ENCODE measurements at places on chromosomes 5 and 9.

GRCh38 chr5:172678902-172679301 lies 37.8 kb downstream of the NEURL1B start:
- DNase-seq = no peak

DNA sequence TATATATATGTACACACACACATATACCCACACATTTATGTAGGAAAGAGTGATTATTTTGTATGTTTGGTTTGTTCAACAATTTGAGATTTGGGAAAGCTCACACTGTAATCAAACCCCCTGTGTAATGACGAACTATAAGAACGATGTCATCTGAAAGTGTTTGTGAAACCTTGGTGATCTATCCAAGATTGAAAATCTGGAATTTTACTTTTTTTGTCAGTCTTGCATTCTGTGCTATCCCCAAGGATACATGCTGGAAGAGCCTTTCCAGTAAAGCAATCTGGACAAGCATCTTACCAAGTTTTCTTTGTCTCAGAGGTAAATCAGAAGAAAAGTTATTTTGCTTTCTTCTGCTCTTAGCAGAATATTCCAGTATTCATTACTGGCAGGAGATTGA lies 23.3 kb downstream of the SGCD start:
- no peak for DNase-seq

DNA sequence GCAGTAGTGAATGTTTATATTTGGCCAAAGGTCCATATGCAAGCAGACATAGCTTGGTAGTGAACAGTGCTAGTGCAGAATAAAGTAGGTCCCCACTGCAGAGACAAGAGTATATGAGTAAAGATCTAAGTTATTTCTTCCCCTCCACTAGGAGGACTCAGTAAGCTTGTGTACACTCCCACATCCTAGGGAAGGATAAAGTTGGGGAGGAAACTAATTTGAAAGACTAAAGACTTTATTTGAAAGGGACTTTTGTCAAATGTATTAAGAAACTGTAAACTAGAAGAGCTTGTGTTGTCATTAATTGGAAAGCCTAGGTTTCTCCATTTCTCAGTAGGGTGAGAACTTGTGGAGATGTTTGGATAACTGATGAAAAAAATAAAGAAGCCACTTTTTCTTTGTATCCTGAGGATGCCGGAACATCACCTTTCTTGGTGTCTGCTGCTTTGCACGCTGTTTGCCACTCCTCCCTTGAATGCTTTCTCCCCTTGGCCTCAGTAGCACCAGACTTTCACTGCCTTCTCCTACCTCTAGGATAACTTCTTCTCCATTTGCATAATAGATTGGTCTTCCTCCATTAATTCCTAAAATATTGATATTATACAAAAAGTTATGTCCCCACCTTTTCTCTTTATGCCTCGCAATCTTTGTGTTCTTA lies 329.0 kb downstream of the PARP8 start:
- DNase-seq = no peak

DNA sequence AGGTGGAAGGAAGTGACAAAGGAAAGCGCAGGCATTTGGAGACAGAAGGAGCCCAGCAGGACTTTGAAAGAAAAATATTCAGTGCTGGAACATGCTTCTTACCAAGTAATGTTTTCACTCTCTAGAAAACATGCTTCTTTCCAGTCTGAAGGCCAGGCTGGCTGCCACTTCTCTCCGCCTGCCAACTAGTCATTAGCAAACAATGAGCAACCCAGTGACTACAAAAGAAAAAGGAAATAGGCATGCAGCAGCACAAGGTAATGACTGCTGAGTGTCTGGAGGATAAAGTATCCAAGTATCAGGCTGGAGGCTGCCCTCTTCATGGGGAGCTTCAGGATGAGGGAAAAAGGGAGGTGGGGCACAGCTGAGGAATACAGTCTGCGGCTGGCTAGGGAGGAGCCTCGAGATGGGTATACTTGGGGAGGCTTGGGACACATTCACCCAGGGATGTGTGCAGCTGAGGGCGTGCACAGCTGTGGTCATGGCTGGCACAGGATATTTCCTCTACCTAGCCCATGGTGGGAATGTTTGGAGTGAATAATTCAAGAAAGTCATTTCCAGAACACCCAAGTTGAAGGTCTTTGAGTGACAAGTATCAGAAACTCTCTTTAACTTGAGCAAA lies 161.5 kb upstream of the KIF2A start:
- DNase-seq = peak; percentile 42

- DNase-seq = no peak
Measured at GRCh38 chr9:133071484-133072150, 9.8 kb downstream of the CEL start.

DNA sequence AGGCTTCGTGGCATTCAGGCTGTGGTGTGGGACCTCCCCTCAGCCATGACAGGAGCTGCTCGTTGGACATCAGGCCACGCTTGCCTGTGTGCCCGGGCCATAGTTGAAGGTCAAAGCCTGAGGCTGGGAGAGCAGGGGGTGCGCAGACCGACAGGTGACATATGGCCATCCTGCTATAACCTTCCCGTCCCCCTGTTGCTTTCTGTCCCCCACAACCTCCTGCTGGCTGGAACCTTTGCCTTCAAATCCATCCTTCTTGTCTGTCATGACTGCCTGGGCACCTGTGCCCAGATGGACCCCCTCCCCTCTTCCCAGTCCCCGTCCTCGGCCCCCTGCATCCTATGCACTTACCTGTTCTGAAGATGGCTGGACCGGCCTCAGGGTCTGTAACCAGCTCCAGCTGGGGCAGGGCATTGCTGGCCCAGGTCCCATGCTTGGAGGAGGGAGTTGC lies 83.2 kb downstream of the WNK2 start:
- no peak for DNase-seq

DNA sequence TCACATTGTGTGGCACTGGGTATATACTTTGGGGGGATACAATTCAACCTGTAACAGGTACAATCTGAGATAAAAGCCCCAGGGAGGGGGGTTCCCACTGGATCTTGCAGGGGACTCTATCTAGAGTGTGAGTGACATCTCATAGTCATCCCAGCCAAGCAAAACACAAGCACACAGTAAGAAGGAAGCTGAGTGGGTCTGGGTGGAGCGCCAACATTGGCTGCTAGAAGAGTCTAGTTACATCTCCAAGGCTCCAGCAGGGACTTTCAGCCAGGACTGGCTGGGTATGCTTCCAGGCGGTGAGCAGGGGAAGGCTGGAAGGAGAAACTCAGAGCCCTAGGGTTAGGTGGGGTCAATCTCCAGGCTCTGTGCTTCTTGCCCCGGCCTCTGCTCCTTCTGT lies 53.0 kb downstream of the IL31RA start:
- DNase-seq = peak; percentile 49

GRCh38 chr5:158995694-158996173 lies 104.0 kb downstream of the EBF1 start:
- peak; percentile 16 for DNase-seq

DNA sequence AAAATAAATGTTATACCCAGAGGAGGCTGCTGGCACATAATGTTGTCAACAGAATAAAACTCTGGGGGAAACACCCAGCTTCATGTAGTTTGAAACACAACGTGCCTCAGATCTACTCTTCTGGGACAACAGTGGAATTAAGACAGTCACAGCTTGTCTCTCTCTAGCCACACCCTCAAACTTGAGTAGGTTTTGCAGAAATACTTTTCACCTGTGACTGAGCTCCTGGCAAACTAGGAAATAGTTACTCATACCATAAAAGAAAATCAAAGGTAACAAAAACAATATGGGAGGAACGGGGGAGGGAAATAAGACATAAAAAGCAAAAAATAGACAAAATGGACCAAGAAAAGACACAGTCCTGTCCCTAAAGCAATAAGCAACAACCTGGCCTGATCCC lies 14.4 kb downstream of the ELAVL2 start:
- no peak for DNase-seq
